ENCODE measurements at places on chromosomes 11 and 22.

- DNase-seq, result no peak
Observed at GRCh38 chr11:65538915-65539743, 14.2 kb downstream of the SCYL1 start.

GRCh38 chr11:128559496-128560103, 27.8 kb downstream of the ETS1 start:
- no peak for DNase-seq

- DNase-seq, result peak; percentile 43
Observed at GRCh38 chr22:37232140-37232998, 11.7 kb downstream of the RAC2 start.

DNA sequence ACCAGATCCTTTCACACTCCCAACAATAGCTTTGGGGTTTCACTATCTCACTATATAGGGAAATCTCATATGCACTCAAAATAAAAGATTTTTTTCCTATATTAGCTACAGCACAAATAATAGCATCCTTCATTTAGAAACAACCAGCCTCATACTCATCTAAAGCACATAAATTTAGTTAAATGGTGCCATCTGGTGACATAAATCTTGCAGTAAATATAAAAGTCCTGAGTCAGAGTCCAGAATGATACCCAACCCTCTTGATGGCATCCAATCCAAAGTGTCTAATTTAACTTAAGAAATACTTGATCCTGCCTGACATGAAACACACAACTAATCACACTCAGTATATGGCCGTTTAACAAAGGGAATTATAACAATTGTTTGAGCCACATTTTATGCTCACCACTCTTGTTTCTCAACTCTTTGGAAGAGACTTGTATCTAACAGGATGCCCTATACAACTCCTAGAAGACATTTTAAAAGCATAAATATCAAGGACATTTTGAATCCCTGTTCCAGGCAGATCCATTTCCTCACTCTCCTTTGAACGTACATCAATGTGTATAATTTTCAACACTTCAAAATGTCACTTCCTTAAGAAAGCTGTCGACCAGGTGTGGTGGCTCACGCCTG, 36.2 kb downstream of the DLG2 start:
- DNase-seq, result no peak

DNA sequence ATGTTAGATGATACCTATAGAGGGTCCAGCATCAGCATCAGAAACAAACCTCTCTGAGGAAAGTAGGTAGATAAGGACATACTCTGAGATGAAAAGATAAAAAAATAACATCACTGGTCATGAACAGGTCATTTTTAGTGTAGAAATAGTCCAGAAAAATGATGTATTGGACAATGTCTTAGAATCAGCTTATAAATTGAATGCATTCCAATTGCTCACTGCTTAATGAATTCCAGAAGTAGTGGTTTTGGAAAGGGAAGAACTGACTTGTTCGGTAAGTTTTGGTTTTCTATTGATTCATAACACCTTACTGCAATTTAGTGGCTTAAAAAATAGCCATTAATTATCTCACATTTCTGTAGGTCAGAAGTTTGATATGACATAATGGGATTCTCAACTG, 929.5 kb upstream of the CCDC90B start:
- no peak for DNase-seq

GRCh38 chr11:44889266-44889665, 61.4 kb downstream of the TP53I11 start:
- DNase-seq, result no peak

DNA sequence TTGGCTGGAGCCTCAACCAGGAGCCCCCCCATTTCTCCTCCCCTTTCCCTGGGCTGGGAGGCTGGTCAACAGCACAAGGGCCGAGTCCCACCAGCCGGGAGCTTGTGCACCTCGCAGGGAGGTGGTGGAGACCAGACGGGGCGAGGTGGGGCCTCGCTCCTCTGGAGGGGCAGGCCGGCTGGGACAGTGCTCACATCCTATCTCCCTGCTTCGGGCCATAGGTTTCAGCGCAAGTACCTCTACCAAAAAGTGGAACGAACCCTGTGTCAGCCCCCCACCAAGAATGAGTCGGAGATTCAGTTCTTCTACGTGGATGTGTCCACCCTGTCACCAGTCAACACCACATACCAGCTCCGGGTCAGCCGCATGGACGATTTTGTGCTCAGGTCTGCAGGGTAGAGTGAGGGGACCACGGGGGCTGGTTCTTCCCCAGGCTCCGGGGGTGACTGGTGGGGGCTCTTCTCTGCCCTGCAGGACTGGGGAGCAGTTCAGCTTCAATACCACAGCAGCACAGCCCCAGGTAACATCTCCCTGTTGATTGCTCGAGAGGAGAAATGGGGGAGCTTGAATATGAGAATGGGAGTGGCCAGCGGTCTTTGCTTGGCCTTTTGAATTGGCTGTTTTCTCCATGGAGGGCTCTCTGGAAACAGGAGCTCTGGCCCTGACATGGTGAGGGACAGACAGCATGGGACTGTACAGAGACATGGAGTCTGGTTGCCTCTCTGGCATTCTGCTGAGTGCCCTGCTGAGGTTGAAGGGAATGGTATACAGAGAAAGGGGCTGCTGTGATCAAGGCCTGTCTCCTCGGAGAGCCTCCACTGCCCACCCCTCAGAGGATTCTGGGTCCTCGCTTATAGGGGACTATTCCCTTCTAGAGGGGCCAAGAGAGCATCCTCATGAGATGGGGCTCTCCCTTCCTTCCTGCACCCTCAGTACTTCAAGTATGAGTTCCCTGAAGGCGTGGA, 3.3 kb downstream of the SIDT2 start:
- DNase-seq, result no peak

DNA sequence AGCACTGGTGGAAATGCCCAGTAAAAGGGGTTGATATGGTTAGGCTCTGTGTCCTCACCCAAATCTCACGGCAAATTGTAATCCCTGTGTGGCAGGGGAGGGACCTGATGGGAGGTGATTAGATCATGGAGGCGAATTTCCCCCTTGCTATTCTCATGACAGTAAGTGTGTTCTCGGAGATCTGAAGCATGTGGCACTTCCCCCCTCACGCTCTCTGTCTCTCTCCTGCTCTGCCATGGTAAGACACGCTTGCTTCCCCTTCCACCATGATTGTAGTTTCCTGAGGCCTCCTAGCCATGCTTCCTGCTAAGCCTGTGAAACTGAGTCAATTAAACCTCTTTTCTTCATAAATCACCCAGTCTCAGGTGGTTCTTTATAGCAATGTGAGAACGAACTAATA, 37.4 kb downstream of the PACSIN2 start:
- DNase-seq, result no peak

DNA sequence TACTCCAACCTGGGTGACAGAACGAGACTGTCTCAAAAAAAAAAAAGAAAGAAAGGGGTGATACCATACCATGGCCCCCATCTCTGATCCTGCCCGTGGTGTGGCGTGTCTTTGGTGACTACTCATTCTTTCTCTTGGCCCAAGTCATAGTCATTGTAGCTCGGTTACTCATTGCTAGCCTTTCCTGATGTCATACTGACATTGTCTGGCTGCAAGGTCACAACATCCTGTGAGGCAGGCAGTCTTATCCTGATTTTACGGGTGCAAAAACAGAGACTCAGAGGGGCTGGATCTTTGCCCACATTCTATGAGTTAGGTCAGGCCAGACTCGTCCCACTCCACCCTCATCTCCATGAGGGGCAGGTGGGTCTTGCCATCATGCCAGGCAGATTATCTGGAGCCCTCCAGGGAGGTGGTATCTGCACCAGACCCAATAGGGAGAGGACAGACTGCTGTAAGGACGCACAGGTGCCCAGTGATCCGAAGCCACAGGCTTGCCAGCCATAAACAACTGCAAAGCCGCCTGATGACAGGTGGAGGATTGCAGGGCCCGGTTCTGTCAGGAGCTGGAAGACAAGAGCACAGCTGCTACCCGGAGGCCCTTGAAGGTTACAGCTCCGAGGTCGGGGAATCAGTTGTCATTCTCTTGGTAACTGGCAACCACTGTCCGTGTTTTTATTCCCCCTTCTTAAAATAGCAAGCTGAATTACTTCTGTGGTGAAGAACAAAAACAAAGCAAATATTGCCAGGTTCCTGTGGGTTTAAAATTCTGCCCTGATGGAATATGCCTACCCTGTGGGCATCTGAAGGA, 13.8 kb downstream of the TOM1 start:
- peak; percentile 14 for DNase-seq

- no peak for DNase-seq
Observed at GRCh38 chr22:45993841-45994240, 16.9 kb upstream of the WNT7B start.

- DNase-seq, result no peak
Observed at GRCh38 chr11:121300972-121301699, 8.6 kb downstream of the SC5D start.

DNA sequence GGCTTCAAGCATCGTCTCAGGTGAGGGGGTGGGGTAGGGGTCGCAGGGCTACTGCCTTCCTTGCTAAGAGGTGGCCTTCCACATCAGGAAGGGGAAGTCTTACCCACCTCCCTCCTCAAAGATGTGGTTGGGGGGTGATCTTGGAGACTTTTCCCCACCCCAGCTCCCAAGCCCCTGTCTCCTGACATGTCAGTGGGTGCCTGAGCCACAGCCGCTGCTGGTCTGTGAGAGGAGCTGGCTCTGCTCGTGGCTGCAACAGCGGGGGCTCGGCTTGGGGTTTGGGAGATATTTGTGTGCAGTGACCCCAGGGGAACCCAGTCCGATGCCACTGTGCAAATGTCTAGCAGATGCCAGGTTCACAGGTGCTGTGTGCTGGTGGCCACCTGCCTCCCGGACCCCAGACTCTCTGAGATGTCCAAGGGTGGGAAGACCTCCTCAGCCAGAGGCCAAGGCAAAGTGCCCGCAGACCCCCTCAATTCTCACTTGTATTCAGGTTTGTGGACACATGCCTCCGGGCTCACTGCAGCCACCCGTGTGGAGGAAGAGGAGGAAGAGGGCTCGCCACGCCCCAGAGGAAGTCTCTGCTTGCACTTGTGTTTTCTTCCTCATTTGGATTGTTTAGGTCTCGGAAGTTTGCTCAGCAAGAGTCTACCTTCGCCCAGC, 1.9 kb downstream of the KCNQ1 start:
- peak; percentile 65 for DNase-seq

DNA sequence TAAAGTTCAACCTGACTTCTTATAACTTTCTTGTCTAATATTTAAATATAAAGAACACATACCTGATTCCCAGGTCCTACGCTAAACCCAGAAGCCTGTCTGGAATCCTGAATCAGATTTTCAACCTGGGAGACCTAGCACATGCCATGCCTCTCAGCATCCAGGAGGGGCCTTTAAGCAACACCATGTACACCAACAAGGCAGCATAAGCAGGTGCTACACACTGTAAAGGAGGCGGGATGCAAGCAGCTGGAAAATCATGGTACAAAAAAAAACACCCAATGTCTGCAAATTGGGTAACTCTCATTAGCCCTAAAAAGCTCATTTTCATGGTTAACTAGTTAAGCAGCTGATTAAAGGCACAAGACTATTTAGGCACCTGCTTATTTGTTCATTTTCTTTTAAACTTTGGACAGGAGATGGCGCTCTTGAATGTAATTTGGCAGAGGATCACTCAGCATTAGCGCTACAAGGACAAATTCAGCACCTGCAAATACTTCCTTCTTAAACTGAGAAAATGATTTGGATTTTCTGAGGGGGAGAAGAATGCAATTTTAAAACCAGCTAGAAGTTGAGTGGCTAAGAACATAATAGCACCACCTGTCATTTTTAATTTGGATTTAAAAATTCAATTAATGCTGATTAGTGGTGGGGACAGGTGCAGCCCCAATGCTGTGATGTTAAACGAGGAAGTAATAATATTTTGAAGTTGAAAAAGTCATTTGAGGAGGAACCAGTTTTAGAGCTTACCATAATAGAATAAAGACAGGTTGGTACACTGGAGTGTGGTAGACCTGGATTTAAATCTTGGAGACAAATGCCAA, 104.0 kb downstream of the FAR1 start:
- DNase-seq, result peak; percentile 37

- DNase-seq, result no peak
Observed at GRCh38 chr11:6393989-6394670, 3.9 kb downstream of the SMPD1 start.

DNA sequence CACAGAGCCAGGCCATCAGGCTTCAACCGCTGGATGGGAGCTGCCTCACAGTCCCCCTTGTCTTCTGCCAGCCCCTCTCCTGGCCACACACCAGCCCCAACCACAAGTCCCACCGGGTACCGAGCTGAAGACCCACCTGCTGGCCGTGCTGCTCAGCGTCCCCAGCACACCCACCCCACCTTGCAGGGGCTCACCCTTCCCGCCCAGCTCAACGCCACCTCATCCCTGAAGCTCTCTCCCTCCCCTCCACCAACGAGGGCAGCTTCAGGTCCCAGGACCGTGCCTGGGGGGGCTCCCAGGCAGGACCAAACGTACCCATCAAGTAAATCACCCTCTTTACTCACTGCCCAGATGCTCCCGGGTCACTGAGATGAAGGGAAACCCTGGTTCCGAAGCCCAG, 141.0 kb downstream of the CRYBB2 start:
- no peak for DNase-seq

GRCh38 chr11:19953336-19953735, 206.9 kb downstream of the DBX1 start:
- DNase-seq, result no peak

DNA sequence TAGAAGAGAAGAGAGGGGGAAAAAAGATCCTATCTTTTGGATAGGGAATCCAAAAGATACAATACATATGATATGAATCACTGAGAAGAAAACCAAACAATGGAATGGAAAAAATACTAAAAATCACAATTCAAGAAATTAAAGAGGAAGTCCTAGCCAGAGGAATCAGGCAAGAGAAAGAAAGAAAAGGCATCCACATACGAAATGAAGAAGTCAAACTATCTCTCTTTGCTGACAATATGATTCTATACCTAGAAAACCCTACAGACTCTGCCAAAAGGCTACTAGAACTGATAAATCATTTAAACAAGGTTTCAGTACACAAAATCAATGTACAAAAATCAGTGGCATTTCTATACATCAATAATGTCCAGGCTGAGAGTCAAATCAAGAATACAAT, 91.4 kb downstream of the EFCAB6 start:
- DNase-seq, result no peak

DNA sequence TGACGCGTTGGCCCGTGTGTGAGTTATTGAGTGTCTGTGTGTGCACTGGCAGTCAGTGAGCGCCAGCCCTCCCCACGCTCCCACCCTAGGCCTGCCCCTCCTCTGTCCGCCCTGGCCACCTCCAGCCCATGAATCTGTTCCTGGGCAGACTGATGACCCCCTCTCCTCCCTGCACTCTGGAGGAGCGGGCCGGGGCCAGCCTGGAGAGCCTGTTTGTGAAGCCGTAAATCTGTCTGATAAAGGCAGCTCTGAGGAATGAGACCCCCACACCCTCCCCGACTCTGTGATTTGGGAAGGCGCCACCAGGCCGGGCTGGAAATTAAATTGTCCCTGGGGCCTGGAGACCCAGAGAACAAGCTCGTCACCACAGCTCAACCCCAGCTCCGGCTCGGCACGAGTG, 8.6 kb downstream of the TSSC4 start:
- no peak for DNase-seq

- no peak for DNase-seq
Observed at GRCh38 chr11:12099132-12099873, 11.1 kb upstream of the MICAL2 start.

GRCh38 chr11:2621894-2622293, 77.9 kb downstream of the KCNQ1OT1 start:
- DNase-seq, result no peak

- no peak for DNase-seq
Observed at GRCh38 chr22:19789828-19790227, 29.2 kb downstream of the TBX1 start.
